Activated CD8-positive, alpha-beta memory T cell treated with anti-CD3 and anti-CD28 coated beads, Interleukin-2, amount 10 ng/mL, durations not matched to agents 7 days and 5 days (primary cell): ENCODE measurements at places on chromosomes 1 and 21.

GRCh38 chr1:115211071-115211745 lies 121.9 kb upstream of the TSPAN2 start:
- DNase-seq, result no peak

- no peak for DNase-seq
Observed at GRCh38 chr1:154270833-154271232, 1.6 kb upstream of the HAX1 start.

DNA sequence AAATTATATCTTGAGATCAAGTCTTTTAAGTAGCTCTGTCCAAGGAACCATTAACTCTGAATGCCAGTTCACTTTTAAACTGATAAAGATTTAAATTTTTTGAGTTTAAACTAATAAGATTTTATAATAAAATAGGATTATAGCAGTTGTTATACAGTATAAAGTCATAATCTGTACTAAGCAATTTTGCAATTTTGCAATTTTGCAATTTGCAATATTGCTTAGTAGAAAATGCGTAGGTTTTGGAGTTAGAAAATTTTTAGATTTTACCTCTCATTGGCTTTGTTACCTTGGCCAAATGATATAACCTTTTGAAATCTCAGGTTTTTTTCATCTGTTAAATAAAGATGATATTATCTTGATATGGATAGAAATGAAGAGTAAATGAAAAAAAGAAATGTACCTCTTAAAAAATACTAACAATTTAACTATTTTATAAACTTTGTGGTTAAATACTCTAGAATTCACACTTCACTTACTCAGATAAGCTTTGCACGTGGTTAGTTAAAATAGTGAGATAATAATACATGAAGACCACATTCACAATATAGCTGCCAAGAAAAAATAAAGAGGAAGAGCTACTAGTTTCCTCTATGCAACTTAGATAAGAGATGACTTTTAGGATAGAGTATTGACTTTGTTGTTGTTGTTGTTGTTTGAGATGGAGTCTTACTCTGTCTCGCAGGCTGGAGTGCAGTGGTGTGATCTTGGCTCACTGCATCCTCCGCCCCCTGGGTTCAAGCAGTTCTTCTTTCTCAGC lies 13.9 kb downstream of the CCDC18 start:
- DNase-seq, result no peak

DNA sequence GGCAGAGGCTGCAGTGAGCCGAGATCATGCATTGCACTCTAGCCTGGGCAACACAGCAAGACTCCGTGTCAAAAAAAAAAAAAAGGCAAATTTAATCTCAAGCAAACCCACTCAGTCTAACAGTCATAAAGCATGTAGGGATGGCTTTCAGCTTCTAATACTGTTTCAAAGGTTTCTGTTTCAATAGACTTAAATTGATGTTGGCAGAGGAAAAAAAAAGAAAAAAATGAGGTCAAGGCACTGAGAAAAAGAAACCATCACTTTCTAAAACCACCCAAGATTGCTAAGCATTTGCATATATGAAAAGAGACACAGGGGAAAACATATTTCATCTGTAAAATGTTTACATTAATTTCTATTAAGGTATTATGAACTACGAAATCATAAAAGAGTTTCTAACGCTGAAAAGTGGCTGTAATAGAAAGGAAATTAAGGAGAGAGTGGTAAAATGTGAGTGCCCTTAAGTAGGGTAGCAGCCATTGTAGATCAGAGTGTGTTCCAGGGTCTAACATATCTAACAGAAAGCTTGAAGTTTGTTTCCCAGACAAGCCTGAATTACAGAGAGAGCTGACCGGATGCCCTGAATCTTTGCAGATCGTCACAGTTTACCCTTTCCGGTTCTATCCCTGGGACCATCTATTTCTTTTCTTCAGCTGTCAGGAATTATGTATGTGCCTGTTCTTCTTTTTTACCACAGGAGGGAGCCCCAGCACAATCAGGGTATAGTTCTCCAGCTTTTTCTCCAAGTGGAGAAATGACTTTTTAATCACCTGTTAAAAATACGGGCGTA lies 70.0 kb downstream of the PLD5 start:
- DNase-seq, result no peak

DNA sequence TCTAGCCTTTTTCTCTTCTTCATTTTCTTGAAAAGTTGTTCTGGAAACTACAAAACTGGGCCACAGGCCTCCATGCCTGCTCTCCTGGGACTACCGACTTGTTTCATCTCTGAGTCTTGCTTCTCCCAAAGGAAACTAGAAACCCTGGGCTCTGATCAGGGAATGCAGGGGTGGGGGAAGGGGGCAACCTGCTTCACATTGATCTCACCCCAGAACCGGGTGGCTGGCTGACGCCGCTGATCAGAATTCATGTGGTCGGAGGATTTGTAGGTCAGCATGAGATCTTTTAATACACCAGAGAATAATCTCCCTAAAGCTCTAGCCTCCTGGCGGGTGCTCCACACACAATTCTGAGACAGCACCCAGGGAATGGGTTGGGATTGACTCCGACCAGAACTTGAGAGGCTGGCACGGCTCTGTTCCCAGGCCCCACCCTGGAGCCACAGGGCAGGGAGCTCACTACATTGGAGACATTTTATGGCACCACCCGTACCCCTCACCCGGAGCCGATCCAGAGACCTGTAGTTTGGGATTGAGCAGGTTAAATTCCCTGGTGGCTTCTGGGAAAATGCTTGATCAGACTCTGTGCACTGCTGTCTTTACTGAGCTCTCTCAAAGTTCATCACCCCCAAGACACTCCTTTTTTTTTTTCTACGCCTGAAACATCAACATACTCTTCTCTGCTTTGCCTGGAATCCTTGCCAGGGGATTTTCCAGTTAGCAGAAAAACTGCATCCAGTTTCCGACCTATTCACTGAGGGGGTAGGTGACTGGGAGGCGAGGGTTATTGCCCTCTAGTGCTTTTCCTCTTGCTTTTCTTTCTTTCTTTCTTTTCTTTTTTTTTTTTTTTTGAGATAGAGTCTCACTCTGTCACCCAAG lies 12.2 kb upstream of the ARHGEF10L start:
- DNase-seq, result no peak

- peak; percentile 8 for DNase-seq
Observed at GRCh38 chr1:248782416-248783141, 27.0 kb upstream of the LYPD8 start.
